Activated T-cell treated with anti-CD3 and anti-CD28 coated beads for 48 hours (primary cell): ENCODE measurements at places on chromosomes 5 and 9.

- DNase-seq, result no peak
Observed at GRCh38 chr5:33340195-33340594, 100.6 kb upstream of the TARS1 start.

GRCh38 chr9:84928419-84928818 lies 258.9 kb downstream of the NTRK2 start:
- DNase-seq, result no peak

DNA sequence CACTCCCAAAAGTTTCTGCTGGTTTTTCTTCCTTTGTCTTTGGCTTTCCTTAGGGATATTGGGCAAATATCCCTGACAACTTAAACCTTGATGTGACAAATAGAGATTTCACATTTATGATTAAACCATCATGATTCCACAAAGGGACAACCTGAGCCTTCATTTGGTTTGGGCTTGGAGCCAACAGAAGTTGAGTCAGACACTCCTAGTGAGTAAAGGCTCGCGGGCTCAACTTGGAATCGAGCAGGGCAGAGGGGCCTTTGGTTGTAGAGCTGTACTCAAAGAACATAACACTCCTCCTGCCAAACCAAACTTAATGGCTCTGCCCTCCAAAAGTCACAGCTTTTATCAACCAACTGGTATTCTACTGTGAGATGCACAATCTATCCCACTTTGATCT lies 290.2 kb upstream of the MAP3K1 start:
- no peak for DNase-seq

- no peak for DNase-seq
Observed at GRCh38 chr5:14268738-14269137, 125.6 kb downstream of the TRIO start.

DNA sequence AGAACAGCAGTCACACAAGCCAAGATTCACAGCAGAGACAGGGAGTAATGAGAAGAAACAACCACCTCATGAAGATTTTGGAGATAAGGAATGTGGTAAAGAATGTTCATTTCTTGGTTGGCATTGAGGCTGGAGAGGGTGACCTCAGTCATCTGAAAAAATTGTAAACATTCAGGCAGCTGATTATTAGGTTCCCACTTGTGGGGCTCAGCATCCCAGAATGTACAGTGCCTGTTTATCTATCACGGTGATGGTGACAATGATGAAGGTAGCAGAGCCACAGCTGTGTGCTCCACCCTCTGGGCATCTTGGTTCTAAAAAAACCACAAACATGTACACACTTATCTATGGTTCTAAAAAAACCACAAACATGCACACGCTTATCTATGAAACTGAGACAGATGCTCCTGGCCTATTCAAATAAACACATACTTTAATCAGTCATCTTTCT lies 143.9 kb upstream of the MOCS2 start:
- DNase-seq, result no peak
